ENCODE measurements at places on chromosomes 3 and 15.

DNA sequence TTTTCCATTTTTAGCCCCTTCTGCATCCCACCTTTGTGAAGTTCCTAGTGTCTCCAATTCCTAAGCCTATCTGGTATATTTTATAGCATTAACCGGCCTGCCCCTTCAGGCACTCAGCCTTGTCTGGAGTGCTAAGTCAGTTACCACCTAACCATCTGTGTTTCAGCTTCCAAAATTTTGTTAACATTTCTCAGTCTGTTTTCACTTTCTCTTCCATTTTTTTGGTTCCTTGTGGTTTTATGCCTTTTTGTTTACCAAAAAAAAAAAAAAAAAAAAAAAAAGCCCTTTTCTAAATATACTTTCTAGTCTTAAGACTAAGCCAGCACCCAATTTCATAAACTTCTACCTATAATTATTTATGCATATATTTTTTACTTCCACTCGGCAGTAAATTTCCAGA is 92.4 kb downstream of the CSNK1G1 start:
- no peak for DNase-seq

GRCh38 chr3:131731709-131732108 is 228.9 kb upstream of the MRPL3 start:
- DNase-seq: no peak

DNA sequence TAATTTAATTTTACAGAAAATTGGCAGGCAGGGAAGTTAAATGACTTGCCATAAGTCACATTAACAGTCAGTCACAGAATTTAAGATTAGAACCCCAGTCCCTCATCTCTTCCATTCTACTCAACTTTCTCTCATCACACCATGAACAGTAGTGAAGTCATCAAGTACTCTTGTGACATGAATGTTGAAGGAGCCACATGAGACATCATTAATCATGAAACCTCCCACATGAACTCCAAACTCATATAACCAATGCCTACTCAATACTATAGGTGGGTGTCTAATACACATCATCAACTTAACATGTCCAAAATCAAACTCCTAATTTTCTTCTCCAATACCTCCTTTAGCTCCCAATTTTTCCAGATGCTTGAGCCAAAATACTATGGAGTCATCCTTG is 19.5 kb downstream of the PHC3 start:
- DNase-seq: no peak

GRCh38 chr15:85004550-85004949 is 22.9 kb downstream of the PDE8A start:
- no peak for DNase-seq

GRCh38 chr3:17901893-17902292 is 159.5 kb upstream of the TBC1D5 start:
- no peak for DNase-seq

GRCh38 chr3:16912400-16913263 is 27.9 kb downstream of the PLCL2 start:
- DNase-seq: no peak

DNA sequence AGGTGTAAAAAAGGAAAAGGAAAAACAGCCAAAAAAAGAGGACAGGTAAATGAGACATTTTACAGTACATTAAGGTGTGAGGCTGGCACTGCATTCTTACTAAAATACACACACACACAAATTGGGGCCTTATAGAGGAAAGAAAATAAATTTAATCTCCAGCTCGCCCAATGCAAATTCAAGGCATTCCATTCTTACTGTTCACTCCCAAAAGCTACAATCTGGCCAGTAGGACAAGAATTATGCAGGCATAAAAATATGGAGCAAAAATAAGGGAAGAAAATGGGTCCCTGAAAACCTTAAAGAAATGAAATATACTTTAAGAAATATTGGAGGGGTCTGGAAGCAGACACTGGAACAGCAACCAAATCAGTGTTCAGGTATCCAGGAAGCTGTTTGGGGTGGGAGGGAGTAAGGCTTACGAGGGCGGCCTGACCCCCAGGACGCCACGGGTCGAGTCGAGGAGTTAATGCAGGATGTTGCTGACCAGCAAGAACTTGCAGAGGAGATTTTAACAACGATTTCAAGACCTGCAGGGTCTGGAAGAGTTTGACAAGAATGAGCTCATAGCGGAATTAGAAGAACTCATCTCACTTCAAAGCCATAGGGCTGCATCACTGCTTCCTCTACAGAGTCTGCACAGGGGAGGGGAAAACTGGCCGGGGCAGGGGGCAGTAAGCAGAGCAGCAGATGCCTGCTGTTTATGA is 245.5 kb downstream of the TBL1XR1 start:
- DNase-seq: no peak

- no peak for DNase-seq
Measured at GRCh38 chr3:128176276-128176833, 23.1 kb downstream of the EEFSEC start.

Data from hematopoietic multipotent progenitor cell treated with erythropoietin and hydrocortisone succinate and interleukin-3 and kit ligand, for 15 days (in vitro differentiated cells).